ENCODE measurements at places on chromosomes 4 and X. TPM values are rescaled to one million over a fixed set of nuclear protein-coding genes. Genes with fewer than 3 reads are reported as not detected.

- no peak for DNase-seq
Measured at GRCh38 chrX:11728556-11728955, 29.5 kb upstream of the MSL3 start.

- no peak for DNase-seq
Measured at GRCh38 chrX:127552571-127552970, 499.6 kb downstream of the ACTRT1 start.

DNA sequence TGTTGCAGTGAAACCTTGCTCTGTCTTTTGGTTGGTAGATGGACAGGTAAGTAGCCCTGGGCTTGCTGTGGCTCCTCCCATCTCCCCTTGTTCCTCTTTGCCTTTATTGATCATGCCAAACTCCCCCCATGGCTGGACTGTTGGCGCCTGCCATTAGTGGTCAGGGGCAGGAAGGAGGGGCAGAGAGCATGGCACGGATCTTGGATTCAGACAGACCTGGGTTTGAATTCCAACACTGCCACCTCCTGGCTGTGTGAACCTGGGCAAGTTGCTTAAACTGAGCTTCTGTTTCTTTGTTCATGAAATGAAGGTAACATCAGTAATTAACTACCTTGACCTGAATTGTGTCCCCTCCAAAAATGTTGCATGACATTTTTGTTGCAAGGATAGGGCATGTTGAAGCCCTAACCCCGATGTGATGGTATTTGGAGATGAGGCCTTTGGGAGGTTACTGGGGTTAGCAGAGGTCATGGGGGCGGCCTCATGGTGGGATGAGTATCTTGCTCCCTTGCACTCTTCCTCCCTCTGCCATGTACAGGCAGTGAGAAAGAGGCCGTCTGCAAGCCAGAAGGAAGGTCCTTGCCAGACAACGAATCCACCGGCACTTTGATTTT is 6.0 kb downstream of the SLC2A9 start:
- DNase-seq: peak; percentile 43

- no peak for DNase-seq
Measured at GRCh38 chr4:133320576-133321170, 171.6 kb downstream of the PCDH10 start.

DNA sequence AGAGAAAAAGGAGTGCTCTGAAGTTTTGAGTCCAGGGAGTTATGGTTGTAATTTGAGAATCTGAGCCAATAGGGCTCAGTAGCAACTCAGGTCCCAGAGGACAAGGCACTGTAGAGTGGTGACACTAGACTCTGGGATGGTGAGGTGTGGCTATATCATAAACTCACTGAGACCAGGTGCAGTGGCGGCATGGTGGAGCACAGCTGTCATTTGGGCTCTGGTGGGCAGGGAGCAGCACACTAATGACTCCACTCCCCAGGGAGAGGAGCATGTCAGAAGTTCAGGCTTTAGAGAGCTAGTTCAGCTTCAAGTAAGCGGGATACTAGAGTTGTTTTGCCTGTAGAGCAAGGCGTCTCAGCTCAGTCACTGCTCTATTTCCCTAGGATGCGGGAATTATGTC is 165.4 kb upstream of the USP38 start:
- no peak for DNase-seq

DNA sequence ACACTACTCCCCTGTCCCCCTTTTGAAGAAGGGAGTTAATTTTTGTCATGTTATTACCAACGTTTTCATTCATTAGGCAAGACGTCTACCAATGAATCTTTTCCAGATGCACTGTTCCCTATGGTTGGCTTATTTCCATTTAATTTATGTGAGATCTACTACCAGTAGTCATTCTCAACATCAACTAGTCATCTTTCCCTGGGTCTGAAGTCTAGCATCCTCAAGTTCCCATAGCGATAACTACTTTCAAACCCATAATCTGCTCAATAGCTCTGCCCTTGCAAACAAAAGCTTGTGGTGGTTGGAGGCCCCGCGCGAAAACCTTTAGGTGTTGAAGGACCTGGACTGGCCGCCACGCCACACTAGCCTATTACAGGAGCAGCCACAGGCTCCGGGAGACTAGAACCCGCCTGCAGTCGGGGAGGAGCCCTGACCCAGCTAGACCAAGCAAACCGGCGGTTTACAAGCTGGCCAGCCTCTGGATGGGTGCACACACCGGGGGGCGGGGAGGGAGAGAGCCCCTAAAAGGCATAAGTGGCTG is 746 bp downstream of the PPAT start:
- no peak for DNase-seq

DNA sequence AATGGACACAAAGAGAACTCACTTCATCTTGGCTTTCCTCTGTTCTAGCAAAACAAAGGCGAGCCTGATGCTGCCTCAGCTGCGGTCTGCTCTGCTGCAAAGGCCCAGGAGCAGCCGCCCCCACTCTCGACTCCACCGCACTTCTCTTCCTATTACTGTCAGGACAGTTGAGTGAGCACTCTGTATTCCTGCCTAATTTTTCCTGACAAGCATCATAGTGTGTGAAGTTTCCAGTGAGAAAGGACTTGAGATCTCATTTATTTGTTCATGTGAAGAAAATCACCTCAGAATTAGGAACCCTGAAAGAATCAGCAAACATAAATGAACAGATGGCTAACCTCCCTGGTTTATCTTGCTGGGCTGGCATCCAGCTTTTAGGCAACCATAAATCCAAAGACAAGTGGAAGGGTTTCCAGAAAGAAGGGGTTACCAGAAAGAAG is 15.6 kb downstream of the SCARB2 start:
- peak; percentile 67 for DNase-seq

- DNase-seq: no peak
Measured at GRCh38 chrX:40433160-40433559, 147.6 kb upstream of the ATP6AP2 start.

DNA sequence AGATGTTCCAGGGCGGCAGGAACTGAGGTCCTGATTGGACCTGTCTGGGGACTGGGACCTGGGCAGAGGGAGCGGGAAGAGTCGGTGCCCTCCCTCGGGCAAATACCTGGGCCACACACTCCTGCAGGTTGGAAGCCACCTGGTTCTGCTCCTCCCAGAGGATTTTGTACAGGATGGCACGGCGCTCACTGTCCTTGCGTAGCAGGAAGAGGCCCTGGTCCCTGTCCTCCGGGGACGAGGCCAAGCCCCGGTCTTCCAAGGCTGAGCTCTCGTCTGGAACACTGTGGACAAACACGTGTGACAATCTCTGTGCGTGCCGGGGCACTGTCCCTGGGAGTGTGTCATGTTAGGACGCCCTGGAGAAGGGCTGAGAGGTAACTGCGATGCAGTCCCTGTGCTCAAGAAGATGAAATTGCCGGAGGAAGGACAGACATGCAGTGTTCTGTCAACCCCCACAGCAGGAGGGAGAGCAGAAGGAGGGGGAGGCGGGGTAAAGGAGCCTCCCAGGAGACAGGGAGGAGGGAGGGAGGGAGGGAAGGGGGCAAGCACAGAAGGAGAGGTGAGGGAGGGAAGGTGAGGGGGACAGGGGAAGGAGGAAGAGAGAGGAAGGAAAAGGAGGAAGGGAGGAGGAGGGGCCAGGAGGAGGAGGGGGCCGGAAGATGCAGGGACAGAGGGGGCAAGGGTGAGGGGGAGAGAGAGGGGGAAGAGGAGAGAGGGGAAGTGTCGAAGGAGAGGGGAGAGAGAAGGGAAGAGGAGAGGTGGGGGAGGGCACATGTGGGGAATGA is 29.0 kb downstream of the PDHA1 start:
- no peak for DNase-seq

GRCh38 chr4:152501846-152502536 is 33.9 kb downstream of the FBXW7 start:
- DNase-seq: no peak

DNA sequence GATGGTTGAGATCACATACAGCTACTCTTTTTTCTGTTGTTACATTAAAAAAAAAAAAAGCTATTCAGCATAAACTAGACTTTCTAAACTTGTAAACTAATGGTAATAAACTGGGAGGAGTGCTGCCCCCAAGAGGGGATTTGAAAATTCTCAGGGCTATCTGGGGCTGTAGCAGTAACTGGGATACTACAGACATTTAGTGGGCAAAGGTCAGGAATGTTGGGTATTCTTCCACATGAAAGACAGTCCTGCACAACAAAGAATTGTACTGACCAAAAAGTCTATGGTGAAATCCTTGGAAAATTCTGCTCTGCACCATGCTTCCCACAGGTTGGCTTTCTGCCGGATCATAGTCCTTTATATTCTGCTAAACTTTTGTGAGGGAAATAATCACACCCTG is 232.6 kb upstream of the BOD1L1 start:
- DNase-seq: no peak

GRCh38 chr4:174141876-174142275 is 141.6 kb downstream of the FBXO8 start:
- no peak for DNase-seq

DNA sequence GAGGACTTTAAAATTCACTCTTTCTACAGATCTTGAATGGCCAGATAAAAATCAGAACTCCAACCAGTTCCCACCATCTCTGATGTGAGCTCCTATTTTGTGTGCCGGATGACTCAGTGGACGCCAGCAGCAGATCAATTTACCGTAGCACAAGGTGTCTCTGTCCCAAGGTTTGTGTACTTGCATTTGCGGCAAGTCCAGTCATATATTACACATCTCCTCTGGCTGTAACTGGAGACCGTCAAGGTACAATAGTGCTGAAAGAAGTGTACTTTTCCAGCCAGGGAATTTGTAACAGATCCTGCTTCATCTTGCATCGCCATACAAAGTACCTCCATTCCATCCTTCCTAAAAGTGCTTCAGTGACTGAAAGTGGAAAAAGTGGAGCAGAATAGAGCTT is 108.2 kb upstream of the SORBS2 start:
- no peak for DNase-seq

DNA sequence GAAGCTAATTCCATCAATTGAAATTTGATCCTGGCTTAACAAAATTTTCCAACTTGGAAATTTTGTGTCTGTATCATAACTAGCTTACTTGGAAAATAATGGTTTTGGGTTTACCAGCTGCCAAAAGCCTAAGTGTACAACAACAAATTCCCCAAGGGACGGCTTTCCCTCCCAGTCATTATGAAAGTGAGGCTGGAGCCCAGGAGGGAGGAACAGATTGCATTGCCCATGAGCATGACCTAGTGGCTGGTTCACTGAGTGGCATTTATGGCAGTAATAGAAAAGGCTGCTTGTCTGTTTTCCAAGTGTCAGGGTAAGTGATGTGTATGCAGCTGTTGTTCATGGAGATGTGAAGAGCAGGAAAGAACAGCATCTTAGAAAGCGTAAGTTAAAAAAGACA is 70.8 kb upstream of the HHIP start:
- no peak for DNase-seq

GRCh38 chrX:124194199-124194598 is 138.3 kb upstream of the TEX13D start:
- no peak for DNase-seq

Gene NPY1R
- polyA plus RNA-seq: 20.3 TPM

Gene HS6ST2
- 5.9 TPM for polyA plus RNA-seq

Gene ATP11C
- 17.5 TPM for polyA plus RNA-seq

Gene MAMLD1
- polyA plus RNA-seq: 17.7 TPM

Gene PDE5A
- 4.9 TPM for polyA plus RNA-seq

Gene APLN
- polyA plus RNA-seq: 1.3 TPM

Gene ADH7
- polyA plus RNA-seq: not detected

Gene SPARCL1
- 1,049 TPM for polyA plus RNA-seq

Gene TCEAL1
- 156 TPM for polyA plus RNA-seq

Measured in ovary (tissue), 10 donors.